ENCODE measurements at places on chromosomes 1 and 21.

GRCh38 chr1:247295274-247295684 is 36.4 kb downstream of the ZNF496 start:
- no peak for DNase-seq

- DNase-seq: no peak
Observed at GRCh38 chr1:18901952-18902522, 318 bp downstream of the ALDH4A1 start.

DNA sequence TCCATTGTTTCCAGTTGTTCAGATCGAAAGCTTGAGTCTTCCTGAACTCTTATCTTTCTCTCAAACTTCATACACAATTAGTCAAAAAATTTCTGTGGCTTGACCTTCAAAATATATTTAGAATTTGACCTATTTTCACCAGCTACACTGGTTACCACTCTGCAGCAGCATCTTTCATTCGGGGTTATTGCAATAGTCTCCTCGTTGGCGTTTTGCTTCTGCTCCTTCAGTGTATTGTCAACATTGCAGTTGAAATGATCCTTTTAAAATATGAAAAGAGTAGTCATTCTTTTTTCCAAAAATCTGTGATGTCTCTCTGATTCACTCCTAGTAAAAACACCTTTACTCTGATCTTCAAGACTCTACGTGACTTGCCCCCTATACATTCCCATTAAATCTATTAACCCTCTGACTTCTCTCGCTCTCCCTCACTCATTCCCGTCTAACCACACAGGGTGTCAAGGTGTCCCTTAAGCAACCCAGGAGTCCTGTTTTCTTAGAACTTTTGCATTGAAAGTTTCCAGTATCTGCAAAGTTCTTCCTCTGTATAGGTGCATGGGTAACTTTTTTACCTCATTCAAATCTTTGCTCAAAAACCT is 480.2 kb upstream of the B3GALT2 start:
- DNase-seq: no peak

DNA sequence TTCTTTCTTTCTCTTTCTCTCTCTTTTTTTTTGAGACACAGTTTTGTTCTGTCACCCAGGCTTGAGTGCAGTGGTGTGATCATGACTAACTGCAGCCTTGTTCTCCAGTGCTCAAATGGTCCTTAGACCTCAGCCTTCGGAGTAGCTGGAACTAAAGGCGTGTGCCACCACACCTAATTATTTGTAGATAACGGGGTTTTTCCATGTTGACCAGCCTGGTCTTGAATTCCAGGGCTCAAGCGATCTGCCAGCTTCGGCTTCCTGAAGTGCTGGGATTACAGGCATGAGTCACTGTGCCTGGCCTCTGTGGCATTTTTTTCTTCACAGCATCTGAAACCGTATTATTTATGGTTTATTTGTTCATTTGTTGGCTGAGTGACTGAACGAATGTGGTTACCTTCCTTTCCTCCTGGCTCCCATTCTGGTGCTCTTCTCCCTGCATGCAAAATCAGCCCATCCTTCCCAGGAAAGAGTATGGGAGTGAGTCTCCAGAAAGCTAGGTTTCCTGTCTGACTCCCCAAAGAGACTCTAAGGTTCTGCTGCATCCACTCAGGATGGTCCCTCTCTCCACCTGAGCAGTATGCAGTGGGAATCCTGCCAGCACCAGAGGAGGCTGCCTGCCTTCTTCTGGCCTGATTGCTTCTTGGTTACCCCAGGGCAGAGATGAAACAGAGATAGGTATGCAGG is 155.0 kb upstream of the BEND5 start:
- no peak for DNase-seq

DNA sequence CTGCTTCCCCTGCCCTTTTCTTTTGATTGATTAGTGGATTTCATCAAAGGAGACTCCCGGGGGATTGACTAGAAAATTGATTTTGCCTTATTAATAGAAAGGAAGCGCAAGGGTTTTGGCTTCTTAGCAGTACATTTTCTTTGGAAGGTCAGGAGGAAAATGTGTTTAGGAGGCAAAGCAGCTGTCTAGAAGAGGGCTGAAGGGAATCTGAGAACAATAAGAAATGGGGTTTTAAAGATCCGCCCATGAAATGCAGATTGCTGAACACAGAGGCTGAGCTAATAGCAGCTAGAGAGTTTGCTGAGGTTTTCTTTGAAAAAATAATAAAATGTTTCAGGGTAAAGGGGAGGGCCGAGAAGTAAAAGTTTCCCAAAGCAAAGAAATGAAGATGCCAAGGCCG is 4.9 kb downstream of the SERTAD4 start:
- DNase-seq: no peak

DNA sequence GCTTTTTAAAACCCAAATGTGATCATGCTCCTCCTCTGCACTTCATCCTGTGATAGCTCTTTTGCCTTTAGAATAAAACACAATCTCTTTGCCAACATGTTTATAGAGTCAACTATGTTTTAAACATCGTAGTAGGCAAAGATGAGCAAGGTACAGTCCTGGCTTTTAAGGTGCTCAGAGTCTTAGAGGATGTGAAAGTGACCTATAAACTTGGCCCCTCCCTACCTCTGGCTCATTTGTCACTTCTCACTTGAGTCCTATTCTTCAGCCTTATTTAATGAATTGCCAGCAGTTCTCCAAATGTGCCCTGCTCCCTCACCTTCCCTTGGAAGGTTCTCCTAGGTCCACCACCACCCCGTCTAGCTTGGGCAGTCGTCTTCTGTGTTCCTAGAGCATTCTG is 617.0 kb upstream of the NR5A2 start:
- DNase-seq: no peak

DNA sequence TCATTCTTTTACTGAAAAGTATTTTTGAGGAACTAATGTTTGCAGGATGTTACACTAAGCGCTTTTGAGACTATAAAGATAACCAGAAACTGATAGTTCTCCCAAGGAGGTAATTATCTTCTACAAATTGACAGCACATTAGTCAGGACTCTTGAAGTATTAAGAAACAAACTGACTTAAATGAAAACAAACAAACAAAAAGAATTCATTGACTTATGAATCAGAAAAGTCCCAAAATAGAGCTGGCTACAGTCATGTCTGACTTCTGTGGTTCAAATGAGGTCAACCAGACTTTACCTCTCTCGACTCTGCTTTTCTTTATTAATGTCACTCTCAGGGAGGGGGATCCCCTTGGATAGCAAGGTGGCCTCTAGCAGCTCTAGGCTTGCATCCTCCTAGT is 296.8 kb downstream of the TPR start:
- DNase-seq: no peak

DNA sequence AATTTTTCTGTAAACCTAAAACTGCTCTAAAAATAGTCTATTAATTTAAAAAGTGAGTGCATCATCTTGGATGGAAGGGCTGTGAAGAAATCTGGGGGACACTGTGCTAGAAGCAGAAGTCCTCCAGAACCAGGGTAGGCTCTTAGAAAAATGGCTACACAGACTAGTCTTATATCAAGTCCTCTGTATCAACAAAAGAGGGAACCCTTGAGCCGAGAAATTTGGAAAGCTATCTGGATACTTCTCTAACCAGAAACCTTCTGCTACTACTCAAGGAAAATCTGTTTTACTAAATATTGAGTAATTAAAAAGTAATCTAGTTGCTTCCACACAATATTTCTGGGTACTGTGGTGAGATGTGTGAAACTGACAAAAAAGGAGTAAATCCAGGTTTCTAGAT is 92.1 kb downstream of the WDR3 start:
- no peak for DNase-seq

- DNase-seq: no peak
Observed at GRCh38 chr1:29519108-29519787, 282.9 kb downstream of the PTPRU start.

DNA sequence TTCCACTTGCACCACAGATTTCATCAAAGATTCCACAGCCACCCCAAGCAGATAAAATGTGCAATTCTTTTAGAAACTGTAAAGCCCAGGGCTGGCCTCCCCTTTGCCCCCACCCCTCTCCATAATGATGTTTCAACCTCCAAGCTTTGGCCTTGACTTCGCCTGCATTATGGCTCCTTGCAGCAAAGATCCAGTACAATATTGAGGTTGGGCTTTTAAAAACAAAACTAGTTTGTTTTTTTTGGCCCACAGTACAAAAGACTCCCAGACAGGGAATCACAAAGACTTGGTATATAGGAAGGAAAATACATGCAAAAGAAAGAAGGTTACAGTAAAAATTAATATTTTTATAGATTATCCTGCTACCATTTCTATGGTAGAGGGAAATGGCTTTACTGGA is 356.5 kb upstream of the PTBP2 start:
- DNase-seq: no peak

GRCh38 chr1:96073100-96073499 is 648.5 kb upstream of the PTBP2 start:
- DNase-seq: no peak

DNA sequence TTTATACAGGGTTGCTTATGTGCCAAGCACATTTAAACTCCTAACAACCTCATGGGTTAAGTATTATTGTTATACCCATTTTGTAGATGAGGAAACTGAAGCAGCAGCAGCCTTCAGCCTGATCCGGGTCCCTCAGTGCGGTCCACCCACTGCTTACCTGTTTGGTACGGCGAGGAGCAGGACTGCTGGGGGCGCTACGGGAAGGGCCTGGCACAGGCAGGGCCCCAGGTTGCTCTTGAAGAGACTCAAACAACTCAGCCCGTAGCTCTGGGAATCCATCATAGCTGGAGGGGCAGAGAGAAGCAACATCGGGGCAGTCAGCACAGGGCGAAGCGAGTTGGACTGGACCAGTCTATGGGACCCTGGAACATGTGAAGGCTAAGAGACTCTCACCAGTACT is 9.2 kb downstream of the DENND4B start:
- DNase-seq: no peak

- no peak for DNase-seq
Observed at GRCh38 chr1:165456114-165456513, 11.2 kb upstream of the RXRG start.

GRCh38 chr1:155507945-155508344 is 54.7 kb downstream of the ASH1L start:
- DNase-seq: no peak

- DNase-seq: no peak
Observed at GRCh38 chr1:62903522-62903921, 119.6 kb downstream of the ATG4C start.

DNA sequence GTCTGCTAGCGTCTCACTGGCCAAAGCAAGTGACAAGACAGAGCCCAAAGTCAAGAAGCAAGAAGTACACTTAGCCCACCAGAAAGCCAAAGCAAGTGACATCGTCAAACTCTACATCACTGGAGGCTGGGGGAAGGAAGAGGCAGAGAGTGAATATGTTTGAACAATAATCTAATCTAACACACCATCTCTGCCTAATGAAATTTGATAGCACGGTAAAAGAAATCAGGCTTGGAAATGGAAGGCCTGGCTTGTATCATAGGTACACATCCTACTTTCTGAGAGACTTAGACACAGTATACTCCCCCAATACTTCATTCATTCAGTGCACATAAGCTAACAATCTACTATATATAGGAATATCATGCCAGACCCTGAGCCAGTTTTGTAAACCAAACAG is 26.3 kb downstream of the TRABD2B start:
- no peak for DNase-seq

DNA sequence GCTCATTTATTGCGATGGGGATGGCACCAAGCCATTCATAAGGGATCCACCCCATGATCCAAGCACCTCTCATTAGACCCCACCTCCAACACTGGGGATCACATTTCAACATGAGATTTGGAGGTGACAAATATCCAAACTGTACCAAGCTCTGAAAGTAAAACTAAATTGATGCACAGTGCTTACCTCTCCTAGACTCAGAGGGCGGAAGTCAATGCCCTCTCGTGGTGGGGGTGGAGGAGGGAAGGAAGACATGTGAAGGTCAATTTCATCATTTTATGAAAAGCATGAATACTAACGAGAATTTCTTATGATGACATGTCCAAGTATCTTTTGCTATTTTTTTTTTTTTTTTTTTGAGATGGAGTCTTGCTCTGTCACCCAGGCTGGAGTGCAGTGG is 120.0 kb downstream of the PGBD5 start:
- no peak for DNase-seq

DNA sequence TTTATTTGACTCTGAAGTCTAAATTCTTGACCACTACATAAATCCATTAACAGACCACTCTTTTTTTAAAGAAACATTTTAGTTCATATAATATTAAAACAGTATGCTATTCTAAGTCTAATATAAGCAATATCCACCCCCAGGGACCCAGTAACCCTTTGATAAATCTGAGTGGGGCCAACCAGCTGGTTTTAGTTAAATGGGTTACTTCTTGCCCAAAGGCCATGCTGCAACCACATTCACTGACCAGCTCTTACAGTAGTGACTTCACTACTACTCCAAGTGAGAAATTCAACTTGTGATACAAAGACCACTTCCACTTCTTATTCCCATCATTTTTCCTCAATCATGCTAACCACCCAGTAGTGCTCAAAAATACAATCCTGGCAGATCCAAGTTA is 20.5 kb downstream of the FUBP1 start:
- no peak for DNase-seq

GRCh38 chr21:39048574-39048973 is 134.7 kb downstream of the PSMG1 start:
- no peak for DNase-seq

DNA sequence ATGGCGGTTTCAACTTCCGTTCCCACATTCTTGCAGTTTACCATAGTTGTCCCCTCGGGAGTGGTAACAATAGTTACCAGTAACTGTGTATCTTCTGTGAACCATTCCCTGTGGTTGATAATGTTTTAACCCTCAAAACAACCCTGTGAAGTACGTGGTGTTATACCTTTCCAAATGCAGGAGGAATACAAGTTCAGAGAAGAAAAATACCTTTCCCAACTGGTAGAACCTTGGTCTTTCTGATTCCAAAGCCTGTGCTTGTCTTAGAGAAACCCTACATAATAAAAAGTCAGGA is 789 bp downstream of the BTF3L4 start:
- peak; percentile 59 for DNase-seq

DNA sequence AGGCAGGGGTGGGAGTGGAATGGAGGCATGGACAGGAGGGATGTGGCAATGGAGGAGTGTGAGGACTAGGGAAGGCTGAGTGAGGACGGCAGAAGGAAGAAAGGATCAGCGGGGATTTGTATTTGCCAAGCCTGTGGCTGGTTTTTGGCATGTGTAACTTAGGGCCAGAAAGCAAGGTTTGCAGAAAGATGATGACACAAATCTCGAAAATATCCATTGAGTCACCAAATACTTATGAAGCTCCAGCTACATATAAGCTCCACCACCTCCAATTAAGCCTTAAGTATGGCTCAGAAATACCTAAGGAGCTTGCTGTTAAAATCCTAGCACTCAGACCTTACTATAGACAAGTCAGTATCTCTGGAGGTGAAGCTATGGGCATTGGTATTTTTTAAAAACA is 90.1 kb downstream of the OMA1 start:
- DNase-seq: no peak

DNA sequence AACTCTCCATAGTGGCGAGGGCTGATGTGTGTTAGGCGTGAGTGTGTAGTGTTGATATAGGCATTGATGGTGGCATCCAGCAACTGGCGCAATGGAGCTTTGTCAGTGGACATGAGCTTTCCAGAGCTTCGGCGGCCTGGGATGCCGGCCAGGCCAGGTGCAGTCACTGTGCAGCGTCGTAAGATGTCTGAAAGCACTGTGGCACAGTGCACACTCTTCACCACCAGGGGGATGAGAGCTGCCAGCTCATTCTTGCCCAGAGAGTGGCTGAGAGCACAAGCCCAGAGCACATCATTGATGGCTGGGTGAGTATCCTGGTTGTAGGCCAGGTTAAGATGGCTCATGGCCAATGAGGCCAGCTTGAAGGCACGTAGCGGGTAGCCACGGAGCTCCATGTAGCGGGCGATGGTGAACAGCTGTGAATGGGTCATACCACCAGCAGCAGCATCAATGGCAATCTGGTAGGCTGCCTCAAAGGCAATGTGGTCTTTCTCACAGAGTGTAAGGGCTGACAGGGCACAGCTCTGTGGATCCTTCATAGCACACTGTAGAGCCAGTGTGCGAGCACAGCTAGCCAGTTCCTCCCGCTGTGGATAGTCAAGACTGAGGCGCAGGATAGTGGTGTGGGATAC is 6.7 kb downstream of the UROD start:
- peak; percentile 5 for DNase-seq

Measured in GF-D8 (cell line).